Chondrocyte (in vitro differentiated cells): ENCODE measurements at places on chromosomes 2 and 18.

DNA sequence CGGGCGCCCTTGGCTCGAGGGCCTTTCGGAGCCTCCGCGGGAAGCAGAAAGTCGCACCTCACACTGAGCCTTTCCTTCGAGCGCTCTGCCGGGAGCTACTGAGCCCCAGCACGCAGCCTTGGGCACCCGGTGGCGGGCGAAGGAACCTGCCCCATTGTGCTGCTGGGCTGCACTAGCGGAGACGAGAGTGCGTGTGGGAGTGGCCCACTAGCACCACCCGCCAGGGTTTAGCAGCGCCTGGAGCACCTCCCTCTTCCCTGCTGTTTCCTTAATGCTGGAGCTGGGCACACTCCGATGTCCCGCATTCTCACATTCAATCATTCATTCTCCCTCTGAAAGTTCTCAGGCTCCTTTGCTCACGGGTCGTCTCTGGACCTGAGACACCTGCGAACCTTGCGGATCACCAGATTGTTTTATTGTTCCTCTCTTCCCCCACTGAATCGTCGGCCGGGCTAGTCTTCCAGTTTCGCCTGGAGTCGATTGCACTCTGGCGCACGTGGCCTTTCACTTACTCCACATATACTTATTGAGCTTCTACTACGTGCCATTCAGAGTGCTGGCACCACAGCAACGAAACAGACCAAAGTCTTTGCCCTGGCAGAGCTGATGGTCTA lies 8.5 kb upstream of the PAX3 start:
- H3K27me3 ChIP-seq, result peaks cover 97% of the 10 kb centered on the region
- no peak overlapping the region for H3K27ac ChIP-seq
- no peak for DNase-seq

DNA sequence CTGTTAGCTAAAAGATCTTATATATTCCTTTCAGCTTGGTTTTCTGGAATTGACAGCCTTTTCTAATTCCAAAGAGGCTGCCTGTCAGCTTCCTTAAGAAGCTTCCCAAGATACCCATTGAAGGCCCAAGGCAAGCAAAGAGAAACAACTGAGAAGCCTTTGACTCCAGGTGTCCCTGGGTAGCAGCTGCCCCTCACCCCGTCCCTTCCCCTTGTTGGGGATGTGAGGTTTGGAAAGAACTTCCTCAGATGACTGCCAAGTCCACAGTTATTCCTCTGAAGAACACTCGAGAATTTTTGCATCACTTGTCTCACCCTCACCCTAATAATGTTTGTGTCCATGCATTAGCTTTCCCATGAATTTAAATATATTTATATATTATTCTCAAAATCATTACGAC lies 13.3 kb downstream of the MAPRE3 start:
- peaks cover 2% of the 10 kb centered on the region for H3K36me3 ChIP-seq
- peaks cover 19% of the 10 kb centered on the region for H3K4me1 ChIP-seq
- H3K4me3 ChIP-seq, result no peak overlapping the region
- H3K27me3 ChIP-seq, result no peaks in the 10 kb centered on the region
- no peak for DNase-seq

DNA sequence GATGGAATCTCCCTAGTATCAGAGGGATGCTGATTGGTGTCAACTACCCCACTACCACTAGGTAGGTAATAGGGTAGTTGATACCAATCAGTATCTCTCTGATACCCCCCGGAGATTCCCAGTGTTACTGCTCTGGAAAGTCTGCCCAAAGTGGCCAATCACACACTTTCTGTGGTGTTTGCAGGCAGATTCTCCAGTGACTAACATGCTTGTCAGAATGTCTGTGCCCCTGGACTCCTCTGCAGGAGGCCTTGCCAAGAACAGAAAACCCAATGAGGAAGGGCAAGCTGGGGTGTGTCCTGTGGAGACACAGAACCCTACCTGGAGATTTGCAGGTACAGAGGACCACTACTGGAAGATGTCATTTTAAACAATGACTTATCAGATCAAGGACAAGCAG lies 135.1 kb downstream of the RIT2 start:
- H3K27ac ChIP-seq, result no peak overlapping the region
- H3K4me3 ChIP-seq, result no peak overlapping the region
- H3K4me1 ChIP-seq, result no peaks in the 10 kb centered on the region
- peaks cover 5% of the 10 kb centered on the region for H3K27me3 ChIP-seq
- no peaks in the 10 kb centered on the region for H3K36me3 ChIP-seq
- no peak for DNase-seq

DNA sequence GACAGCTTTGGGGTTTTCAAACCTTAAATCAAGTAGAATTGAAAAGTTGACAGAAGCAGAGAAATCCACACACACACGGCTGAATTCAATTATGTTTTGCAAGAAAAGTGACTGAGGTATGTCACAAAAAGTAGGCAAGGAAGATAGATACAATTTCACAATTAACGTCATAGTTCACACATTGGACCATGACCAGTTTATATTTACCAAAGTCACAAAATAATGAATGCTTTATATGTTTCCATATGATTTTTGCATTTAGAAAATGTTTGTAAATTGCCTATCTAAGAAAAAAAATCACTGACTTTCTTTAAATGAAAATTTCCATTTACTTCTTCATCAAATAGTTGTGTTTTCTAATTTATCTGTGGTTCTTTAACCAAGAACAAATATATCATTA lies 29.4 kb upstream of the ZNF516 start:
- H3K4me1 ChIP-seq, result peaks cover 20% of the 10 kb centered on the region
- H3K27me3 ChIP-seq, result peaks cover 8% of the 10 kb centered on the region
- DNase-seq, result no peak

DNA sequence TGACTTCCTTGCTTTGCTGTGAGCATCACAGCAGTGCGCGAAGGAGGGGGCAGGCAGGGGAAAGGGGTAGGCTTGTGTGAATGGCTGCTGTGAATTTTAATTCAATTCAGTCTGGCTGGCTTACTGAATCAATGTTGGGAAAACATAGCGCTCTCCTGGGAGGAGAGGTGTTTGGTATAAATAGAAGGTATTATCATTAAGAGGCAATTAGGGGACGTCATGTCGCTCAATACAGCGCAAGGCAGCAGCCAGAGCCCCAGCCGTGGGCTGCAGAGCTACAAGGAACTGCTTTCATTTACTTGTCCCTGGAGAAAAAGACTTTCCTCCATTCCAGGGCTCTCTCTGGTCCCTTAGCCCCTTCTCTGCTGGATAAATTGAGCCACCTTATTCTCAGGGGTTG lies 181.4 kb upstream of the MSH6 start:
- H3K4me3 ChIP-seq, result no peak overlapping the region
- no peak for DNase-seq
- peaks cover 12% of the 10 kb centered on the region for H3K27me3 ChIP-seq
- H3K4me1 ChIP-seq, result no peaks in the 10 kb centered on the region

DNA sequence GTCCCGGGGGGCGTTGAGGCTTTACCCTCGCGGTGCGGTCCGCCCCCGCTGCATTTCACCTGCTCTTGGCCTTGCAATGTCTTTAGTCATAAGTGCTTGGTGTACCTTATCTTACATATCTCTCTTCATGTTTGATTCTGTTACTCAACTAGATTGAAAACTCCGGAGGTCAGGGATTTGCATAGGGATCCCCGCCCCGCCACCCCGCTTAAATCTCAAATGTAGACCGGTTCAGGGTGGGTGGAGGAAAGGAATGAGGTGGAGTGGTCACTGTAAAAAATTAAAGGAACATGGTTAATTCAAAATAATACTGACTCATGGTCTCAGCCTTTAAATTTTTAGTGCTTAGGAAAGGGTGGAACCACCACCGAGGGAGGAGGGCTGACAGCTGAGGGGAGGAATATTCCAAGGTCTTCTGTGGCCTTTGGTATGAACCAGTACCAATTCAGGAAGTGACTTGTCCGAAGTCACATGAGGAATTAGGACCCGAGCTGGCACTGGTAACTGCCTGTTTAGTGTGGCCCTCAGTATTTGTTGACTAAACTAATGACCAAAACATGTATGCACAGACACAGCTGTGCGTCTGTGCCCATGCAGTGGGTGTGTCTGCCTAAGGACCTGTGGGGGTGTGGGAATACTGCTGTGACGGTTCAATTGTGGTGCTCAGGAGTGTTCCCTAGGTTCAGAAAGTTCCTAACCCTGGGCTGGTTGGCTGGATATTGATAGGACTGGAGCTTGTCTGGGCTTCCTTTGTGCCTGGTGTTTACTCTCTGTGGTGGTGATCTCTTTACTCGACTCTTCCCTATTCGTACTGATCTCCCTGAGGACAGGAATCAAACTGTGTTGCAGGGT lies 1.0 kb downstream of the PLEKHB2 start:
- peak overlapping the region; percentile 97 for H3K27ac ChIP-seq
- H3K36me3 ChIP-seq, result peaks cover 3% of the 10 kb centered on the region
- peak overlapping the region; percentile 91 for H3K4me3 ChIP-seq
- DNase-seq, result no peak
- no peaks in the 10 kb centered on the region for H3K27me3 ChIP-seq

GRCh38 chr2:231546014-231546715 lies 15.9 kb upstream of the NMUR1 start:
- H3K27me3 ChIP-seq, result no peaks in the 10 kb centered on the region
- peak overlapping the region; percentile 70 for H3K27ac ChIP-seq
- H3K36me3 ChIP-seq, result peaks cover 2% of the 10 kb centered on the region
- peaks cover 22% of the 10 kb centered on the region for H3K4me1 ChIP-seq

GRCh38 chr2:188523919-188524318 lies 232.2 kb downstream of the GULP1 start:
- H3K36me3 ChIP-seq, result peaks cover 2% of the 10 kb centered on the region
- H3K4me1 ChIP-seq, result peaks cover 38% of the 10 kb centered on the region
- no peak for DNase-seq
- no peak overlapping the region for H3K27ac ChIP-seq
- H3K4me3 ChIP-seq, result no peak overlapping the region

DNA sequence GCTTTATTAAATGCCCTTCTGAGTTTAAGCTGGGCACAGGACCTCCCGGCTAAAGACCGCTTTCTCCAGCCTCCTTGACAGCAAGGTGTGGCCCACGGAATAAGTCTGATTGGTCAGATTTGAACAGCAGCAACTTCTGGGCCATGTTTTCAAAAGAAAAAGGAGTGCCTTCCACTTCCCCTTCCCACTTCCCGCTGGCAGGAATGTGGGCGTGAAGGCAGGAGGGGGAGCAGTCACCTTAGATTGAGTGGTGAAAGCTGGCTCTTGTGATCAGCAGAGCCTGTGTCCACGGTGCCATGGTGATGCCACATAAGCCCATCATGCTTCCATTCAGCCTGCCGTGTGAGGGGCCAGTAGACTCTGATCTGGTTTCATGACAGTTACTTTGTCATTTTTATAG lies 136.6 kb upstream of the GLI2 start:
- peak; percentile 15 for DNase-seq
- peaks cover 11% of the 10 kb centered on the region for H3K27me3 ChIP-seq
- H3K4me1 ChIP-seq, result peaks cover 16% of the 10 kb centered on the region
- no peak overlapping the region for H3K27ac ChIP-seq
- H3K4me3 ChIP-seq, result no peak overlapping the region

DNA sequence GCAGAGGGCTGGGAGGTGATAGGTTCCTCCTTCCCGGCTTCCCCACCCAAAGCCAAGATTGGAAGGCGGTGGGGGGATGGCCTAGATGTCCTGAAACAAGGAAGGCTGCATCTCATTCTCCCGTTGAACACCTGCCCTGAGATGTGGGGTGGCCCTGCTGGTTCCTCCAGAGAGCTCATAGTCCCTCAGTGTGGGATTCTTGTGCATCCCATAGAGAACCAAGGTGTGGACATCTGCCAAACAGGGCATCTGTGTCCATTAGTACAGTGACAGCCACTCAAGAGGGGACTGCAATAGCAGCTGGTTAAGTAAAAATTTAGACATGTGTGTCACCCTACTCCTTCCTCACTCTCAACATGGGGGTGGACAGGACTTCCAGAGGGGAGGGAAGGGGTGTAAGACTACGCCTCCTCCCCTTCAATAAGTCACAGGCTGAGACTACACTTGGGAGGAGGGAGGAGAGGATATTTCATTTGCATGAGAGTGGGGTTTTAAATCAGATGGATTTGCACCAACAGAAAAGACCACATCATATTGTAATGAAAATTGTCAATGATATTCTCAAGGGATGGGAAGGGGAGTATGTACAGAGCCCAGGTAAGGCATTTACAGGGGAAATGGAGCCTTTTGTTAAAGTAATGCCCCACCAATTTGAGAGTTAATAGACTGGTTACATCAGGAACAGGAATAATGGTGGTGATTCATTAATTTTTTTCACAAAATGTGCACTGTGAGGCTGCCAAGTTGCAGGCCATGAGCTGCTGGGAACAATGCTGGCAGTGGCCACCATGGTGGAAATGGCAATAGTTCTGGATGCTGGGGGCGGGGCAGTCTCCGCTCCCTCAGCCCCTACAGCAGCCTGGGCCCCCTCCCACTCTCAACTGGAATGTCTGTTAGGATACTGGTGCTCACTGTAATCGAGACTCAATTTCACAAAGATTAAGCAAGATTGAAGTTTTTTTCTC lies 80.6 kb downstream of the TEX51 start:
- DNase-seq, result no peak
- peaks cover 5% of the 10 kb centered on the region for H3K27me3 ChIP-seq
- peaks cover 3% of the 10 kb centered on the region for H3K4me1 ChIP-seq
- no peak overlapping the region for H3K27ac ChIP-seq
- no peaks in the 10 kb centered on the region for H3K36me3 ChIP-seq
- H3K4me3 ChIP-seq, result no peak overlapping the region

- no peak overlapping the region for H3K4me3 ChIP-seq
- H3K27me3 ChIP-seq, result no peaks in the 10 kb centered on the region
- peaks cover 14% of the 10 kb centered on the region for H3K4me1 ChIP-seq
- no peak overlapping the region for H3K27ac ChIP-seq
- peaks cover 2% of the 10 kb centered on the region for H3K36me3 ChIP-seq
Measured at GRCh38 chr18:69949538-69949936, 1.9 kb upstream of the CD226 start.

DNA sequence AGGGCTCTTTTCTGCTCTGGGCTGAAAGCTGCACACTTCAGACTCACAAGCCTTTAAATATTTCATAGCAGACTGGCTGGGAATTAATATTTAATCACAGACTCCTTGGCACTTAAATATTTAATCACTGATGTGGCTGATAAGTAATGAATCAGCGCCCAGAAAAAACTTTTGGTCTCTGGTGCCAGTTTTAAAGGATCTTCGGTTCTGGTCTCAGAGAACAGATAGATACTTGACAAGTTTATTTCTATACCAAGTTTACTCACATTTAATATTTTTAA lies 201.2 kb downstream of the MYCN start:
- H3K4me1 ChIP-seq, result no peaks in the 10 kb centered on the region
- peaks cover 6% of the 10 kb centered on the region for H3K27me3 ChIP-seq
- no peaks in the 10 kb centered on the region for H3K36me3 ChIP-seq
- H3K4me3 ChIP-seq, result no peak overlapping the region
- DNase-seq, result no peak

DNA sequence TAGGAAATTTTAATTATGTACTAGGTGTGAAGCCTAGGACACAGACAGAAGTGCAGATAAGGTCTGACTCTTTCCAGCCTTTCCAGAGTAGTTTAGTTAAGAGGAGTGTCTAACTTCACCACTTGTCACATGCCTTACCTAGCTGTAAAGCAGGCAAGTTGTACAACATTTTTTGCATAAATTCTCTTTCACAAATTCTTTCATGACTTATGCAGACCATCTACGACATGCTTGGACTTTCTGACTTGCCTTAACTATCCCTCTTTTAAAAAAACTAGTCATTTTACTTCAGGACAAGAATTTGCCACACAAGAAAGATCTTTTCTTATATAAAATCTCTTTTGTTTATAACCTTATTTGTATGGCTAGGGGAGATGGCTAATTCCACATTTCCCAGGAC lies 1273.6 kb upstream of the SLC39A10 start:
- peaks cover 2% of the 10 kb centered on the region for H3K36me3 ChIP-seq
- DNase-seq, result no peak
- no peaks in the 10 kb centered on the region for H3K4me1 ChIP-seq
- no peaks in the 10 kb centered on the region for H3K27me3 ChIP-seq
